ENCODE measurements at places on chromosomes 1 and 21.

DNA sequence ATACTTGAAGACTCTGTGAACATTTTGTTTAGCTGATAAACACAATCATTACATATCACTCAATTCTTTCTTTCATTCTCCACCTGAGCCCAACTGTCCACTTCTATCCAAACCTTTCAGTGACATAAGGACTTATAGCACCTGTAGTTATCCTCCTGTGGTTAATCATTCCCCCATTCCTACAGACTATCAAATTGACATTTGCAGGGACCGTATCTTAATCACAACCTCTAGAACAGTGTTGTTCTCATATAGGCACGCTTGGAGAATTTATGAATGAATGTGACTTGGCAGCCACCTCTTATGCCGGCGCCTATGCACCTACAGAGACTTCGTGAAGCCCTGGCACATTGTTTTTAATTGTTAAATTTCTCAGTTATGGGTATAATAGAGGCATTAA is 83.9 kb upstream of the CXADR start:
- no peak overlapping the region for H3K27ac ChIP-seq
- no peaks in the 10 kb centered on the region for H3K4me1 ChIP-seq
- no peak for DNase-seq
- H3K4me3 ChIP-seq = no peak overlapping the region
- H3K27me3 ChIP-seq = no peaks in the 10 kb centered on the region
- H3K36me3 ChIP-seq = no peaks in the 10 kb centered on the region

GRCh38 chr1:4128616-4129015 is 228.5 kb upstream of the C1orf174 start:
- no peaks in the 10 kb centered on the region for H3K36me3 ChIP-seq
- DNase-seq = no peak
- no peak overlapping the region for H3K4me3 ChIP-seq
- H3K27ac ChIP-seq = no peak overlapping the region
- no peaks in the 10 kb centered on the region for H3K4me1 ChIP-seq

DNA sequence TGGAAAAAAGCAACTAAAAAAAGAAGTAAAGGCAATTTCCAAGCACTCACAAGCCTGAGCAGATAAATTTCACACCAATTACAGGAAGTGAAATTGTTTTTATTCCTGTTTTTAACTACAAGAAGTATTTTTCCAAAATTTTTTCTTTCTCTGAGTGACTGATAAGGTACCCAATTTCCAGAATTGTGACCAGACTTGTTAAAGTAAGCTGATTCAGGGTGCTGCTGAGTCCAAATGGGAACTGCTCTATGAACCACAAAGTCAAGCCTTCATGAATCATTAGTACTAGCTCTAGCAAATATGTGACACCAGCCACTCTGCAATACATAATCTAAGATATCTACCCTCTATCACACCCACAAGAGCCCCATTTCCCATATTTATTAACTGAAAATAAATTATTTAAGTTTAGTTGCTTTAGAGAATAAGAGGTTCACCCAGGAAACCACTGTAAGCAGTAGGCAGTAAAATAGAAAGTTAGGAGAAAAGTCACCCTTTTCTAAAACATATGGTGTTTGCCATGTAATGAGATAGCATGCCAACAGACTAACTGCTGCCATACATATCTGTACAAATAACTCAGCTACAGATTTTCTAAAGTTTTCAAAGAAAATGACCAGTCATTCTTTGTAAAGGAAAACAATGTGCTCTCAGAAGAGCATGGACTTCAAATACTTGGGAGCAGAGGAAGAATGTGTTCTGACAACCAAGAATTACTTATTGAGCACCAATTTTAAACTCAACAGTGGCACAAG is 43.1 kb upstream of the TNFSF18 start:
- H3K27ac ChIP-seq = no peak overlapping the region
- no peak overlapping the region for H3K4me3 ChIP-seq
- H3K27me3 ChIP-seq = no peaks in the 10 kb centered on the region
- no peak for DNase-seq
- H3K4me1 ChIP-seq = no peaks in the 10 kb centered on the region

DNA sequence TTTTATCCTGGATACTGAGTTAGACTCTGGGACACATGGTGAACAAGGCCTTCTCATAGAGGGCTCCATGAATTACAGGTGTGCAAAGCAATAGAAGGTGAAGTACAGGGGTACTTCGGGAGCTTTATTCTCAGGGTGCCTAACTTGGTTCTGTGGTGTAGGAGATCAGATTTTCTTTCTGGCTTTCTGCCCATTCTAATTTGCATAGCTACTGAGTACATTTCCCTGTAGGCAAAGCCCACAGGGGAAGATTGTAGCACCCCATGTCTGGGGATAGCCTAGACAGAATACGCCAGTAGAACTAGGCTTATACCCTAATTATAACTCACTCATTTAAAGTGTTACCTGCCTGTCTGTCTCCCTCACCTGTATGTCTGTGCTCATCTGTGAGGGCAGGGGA is 49.7 kb downstream of the PGM1 start:
- H3K36me3 ChIP-seq = peaks cover 9% of the 10 kb centered on the region
- H3K4me3 ChIP-seq = no peak overlapping the region
- no peaks in the 10 kb centered on the region for H3K4me1 ChIP-seq
- no peak for DNase-seq
- no peaks in the 10 kb centered on the region for H3K27me3 ChIP-seq
- no peak overlapping the region for H3K27ac ChIP-seq

GRCh38 chr1:51535006-51535592 is 16.0 kb upstream of the EPS15 start:
- H3K36me3 ChIP-seq = no peaks in the 10 kb centered on the region
- no peak overlapping the region for H3K27ac ChIP-seq
- H3K27me3 ChIP-seq = no peaks in the 10 kb centered on the region
- H3K4me1 ChIP-seq = no peaks in the 10 kb centered on the region
- peak; percentile 81 for DNase-seq

GRCh38 chr1:62774971-62775595 is 8.8 kb upstream of the ATG4C start:
- DNase-seq = peak; percentile 80
- no peak overlapping the region for H3K27ac ChIP-seq
- H3K4me3 ChIP-seq = no peak overlapping the region
- no peaks in the 10 kb centered on the region for H3K4me1 ChIP-seq

GRCh38 chr1:30523055-30524020 is 200.0 kb downstream of the MATN1 start:
- no peaks in the 10 kb centered on the region for H3K27me3 ChIP-seq
- H3K4me3 ChIP-seq = no peak overlapping the region

DNA sequence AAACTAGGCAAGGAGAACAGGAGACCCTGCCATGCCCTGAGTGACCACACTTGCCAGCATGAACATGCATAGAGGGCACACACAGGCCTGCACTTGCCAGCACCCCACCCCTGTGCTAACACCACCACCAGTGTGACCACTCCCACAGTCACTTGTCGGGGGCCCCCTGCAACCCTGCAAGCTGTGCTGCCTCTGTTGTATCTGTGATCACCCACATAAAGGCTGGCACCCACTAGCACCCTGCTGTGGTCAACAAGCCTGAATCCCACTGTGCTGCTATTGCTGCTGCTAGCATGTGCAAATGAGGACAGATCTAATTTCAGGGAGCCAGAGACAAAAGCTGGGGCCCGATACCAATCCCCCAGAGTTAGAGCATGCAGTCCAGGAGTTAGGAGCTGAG is 217.7 kb downstream of the GIPC2 start:
- no peak overlapping the region for H3K4me3 ChIP-seq
- H3K36me3 ChIP-seq = no peaks in the 10 kb centered on the region
- H3K27me3 ChIP-seq = no peaks in the 10 kb centered on the region
- no peak for DNase-seq
- no peak overlapping the region for H3K27ac ChIP-seq
- no peaks in the 10 kb centered on the region for H3K4me1 ChIP-seq

DNA sequence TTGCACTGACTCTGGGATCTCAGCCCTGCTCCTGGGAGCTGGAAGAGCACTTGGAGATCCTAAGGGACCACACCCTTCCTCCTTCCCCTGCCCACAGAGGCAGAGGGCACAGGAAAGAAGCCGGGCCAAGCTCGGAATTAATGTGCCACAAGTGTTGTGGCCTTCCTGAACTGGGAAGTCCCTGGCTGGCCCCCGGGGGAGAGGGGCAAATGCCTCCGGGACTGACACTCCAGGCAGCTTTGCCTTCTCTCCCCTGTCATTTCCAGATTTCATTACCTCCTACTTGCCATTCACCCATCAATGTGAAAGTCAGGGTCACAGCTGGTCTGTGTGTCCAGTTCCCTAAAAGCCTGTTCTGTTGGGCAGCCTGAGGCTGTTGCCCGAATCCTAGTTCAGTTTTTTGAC is 21.7 kb downstream of the SESN2 start:
- H3K4me1 ChIP-seq = no peaks in the 10 kb centered on the region
- H3K27me3 ChIP-seq = no peaks in the 10 kb centered on the region
- H3K36me3 ChIP-seq = peaks cover 12% of the 10 kb centered on the region
- no peak overlapping the region for H3K4me3 ChIP-seq
- no peak overlapping the region for H3K27ac ChIP-seq

DNA sequence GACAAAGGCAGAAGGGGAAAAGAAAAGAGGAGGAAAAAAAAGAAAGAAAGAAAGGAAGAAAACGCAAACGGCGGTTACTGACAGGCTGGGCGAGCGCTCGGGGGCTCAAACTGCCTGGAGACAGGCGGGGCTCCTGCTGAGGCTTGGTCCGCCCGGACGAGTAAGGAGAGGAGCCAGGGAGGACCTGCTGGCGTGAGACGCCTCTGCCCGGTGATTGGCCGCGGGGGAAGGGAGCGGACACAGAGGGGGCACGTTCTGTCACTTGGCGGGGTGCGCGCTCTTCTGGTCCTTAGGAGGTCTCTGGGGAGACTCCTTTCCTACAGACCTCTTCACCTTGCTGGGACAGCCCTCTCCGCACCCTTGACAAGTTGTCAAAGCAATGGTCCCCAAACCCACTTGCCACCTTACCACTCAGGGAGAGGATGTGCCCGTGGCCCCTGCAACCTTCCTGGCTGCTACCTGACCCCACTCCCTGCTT is 791 bp upstream of the PIK3R3 start:
- no peaks in the 10 kb centered on the region for H3K27me3 ChIP-seq
- H3K27ac ChIP-seq = peak overlapping the region; percentile 95
- DNase-seq = no peak
- H3K4me1 ChIP-seq = peaks cover 12% of the 10 kb centered on the region
- no peaks in the 10 kb centered on the region for H3K36me3 ChIP-seq

DNA sequence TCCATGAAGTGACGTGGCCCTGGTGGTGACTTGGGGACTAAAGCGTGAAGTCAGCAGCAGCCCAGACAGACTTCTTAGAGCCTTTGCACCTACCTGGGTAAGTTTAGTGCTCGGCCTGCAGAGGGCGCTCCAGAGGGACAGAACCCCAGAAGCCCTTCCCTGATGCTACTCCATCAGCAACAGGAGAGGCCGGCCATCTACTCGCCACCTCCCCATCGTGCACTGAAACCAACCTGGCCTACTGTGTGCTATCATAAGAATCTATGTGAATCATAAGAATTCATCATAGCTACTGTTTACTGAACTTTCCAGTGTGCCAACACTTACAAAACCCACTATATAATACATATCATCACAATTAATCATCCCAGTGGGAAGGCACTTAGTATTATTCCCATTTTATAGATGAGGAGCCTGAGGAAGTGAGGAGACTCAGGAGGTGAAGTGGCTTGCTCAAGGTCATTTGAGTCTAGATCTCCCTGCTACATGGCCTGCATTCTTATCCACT is 7.9 kb upstream of the EDN2 start:
- no peaks in the 10 kb centered on the region for H3K36me3 ChIP-seq
- H3K27ac ChIP-seq = no peak overlapping the region
- peak; percentile 89 for DNase-seq
- H3K27me3 ChIP-seq = no peaks in the 10 kb centered on the region
- peaks cover 5% of the 10 kb centered on the region for H3K4me1 ChIP-seq

DNA sequence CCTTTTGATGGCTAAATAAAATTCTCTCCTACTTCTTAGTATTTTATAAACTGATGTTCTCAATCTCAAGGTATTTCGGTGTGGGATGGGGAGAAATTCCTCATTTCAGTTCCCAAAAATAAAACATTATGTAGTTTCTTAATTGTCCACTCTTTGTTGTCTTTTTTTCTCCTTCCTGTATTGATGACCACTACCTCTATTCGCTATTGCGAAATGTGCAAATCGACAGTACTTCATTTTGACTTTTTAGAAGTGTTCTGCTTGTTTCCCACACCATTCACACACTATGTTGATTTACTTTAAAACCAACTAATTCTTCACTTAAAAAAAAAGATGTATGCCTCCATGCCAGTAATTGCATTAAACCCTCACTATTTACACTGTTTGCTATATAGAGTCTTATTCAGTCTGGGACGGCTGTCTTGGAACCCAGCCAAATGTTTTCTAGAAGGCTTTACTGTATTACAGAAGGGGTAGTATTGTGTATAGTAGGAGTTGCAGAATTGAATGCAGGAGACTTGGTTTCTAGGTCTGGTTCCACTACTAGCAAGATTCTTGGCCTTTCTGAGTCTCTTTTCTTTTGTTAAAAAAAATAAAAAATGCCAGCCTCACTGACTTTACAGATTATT is 5.6 kb downstream of the RNF2 start:
- H3K27ac ChIP-seq = no peak overlapping the region
- no peaks in the 10 kb centered on the region for H3K36me3 ChIP-seq
- H3K4me1 ChIP-seq = peaks cover 4% of the 10 kb centered on the region
- no peak for DNase-seq

GRCh38 chr1:44377925-44378784 is 23.1 kb upstream of the ERI3 start:
- H3K4me1 ChIP-seq = no peaks in the 10 kb centered on the region
- H3K4me3 ChIP-seq = no peak overlapping the region
- H3K36me3 ChIP-seq = no peaks in the 10 kb centered on the region
- peak; percentile 82 for DNase-seq

DNA sequence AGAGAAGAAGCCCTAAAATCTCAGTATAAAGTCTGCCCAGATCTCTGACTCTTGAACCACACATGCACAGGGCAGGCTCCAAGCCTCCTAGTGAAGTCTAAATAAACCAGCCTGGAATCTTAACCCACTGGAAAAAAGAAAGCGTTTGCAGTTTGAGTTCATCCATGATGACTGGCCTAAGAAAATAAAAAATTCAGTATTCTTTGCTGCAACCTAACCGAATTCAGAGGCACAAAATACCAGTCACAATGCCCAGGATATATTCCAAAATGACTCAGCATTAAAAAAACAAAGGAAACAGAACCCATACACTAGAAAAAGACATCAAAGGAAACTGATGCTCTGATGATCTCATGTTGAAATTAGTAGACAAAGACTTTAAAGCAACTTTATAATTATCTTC is 269.2 kb downstream of the SDCCAG8 start:
- peaks cover 2% of the 10 kb centered on the region for H3K4me1 ChIP-seq
- H3K27ac ChIP-seq = no peak overlapping the region
- H3K4me3 ChIP-seq = no peak overlapping the region
- DNase-seq = no peak
- no peaks in the 10 kb centered on the region for H3K36me3 ChIP-seq
- H3K27me3 ChIP-seq = no peaks in the 10 kb centered on the region

GRCh38 chr21:31537872-31538576 is 121.5 kb upstream of the SOD1 start:
- H3K4me1 ChIP-seq = no peaks in the 10 kb centered on the region
- H3K4me3 ChIP-seq = no peak overlapping the region
- H3K36me3 ChIP-seq = no peaks in the 10 kb centered on the region
- no peak overlapping the region for H3K27ac ChIP-seq
- no peaks in the 10 kb centered on the region for H3K27me3 ChIP-seq
- no peak for DNase-seq

All from mesendoderm (in vitro differentiated cells).